ENCODE measurements at places on chromosomes 3 and 15.
A peak's percentile ranks its signal among the peaks of the same experiment; 100 is the strongest.

DNA sequence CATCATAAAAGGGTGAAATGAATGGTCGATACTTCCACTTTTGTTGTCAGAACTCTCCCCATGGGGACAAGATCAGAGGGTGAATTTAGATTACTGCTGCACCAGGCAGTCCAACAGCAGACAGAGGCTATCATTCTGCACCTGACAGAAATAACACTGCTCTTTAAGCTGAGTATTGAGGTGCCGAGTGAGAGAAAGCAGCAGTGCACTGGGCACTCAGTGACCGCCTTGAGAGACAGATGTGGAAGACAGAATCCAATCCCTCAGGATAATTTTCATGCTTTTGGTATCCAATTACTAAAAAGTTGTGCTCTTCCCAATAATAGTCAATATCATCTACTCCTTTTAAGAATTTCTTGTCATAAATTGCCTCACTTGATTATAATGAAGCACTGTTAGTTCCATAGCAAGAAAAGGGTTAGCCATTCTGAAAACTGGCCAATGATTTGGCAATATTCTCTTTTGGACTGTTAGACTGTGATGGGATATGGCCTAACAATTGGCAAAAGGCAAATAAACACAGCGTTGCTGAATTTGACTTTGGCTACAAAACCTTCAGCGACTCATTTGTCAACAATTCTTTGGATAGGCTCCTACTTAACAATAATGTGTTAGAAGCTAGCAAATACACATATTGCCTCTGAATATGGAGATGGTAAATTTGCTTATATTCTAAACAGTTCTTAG lies 5.5 kb downstream of the FGF7 start:
- DNase-seq, result no peak

GRCh38 chr3:100225193-100225592 lies 35.6 kb upstream of the TBC1D23 start:
- no peak for DNase-seq

DNA sequence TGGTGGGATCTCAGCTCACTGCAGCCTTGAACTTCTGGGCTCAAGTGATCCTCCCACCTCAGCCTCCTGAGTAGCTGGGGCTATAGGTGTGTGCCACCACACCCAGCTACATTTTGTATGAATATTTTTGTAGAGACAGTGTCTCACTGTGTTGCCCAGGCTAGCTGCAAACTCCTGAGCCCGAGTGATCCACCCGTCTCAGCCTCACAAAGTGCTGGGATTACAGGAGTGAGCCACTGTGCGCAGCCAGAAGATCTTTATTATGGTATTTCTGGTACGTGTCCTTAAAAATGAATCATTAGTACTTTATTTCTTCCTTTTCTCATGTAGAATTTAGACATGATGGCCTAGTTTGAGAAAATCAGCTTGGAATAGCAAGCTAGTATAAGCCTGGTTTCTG lies 153.3 kb downstream of the BCHE start:
- no peak for DNase-seq

DNA sequence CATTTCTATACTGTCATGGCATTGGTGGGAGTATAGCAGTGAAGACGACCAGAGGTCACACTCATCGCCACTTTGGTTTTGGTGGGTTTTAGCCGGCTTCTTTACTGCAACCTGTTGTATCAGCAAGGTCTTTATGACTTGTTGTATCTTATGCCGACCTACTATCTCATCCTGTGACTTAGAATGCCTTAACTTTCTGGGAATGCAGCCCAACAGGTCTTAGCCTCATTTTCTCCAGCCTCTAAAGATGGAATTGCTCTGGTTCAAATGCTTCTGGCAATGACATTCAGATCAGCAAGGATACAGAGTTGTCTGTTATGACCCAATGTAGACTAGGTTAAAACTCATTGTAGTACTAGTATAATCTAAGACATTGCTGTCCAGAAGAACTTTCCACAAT lies 54.9 kb upstream of the LRTM1 start:
- DNase-seq, result no peak

DNA sequence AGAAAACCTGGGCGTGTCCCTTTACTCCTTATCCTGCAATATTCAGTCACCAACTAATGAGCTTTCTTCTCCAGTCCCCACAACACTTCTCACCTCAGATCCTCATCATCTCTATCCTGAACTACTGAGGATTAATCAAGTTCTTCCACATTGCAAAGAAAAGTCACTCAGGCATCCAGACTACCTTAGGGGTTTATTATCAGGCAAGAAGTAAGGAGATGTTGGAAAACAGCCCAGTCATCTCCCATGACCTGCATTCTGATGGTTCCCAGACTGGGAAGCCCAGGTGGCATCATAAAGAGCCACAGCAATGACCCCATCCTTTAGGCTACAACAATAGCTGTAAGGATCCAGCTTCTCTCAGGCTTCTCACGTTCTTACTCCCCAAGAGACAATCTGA lies 3.5 kb upstream of the TBC1D5 start:
- no peak for DNase-seq

GRCh38 chr3:131050001-131050400 lies 23.3 kb downstream of the NEK11 start:
- no peak for DNase-seq

DNA sequence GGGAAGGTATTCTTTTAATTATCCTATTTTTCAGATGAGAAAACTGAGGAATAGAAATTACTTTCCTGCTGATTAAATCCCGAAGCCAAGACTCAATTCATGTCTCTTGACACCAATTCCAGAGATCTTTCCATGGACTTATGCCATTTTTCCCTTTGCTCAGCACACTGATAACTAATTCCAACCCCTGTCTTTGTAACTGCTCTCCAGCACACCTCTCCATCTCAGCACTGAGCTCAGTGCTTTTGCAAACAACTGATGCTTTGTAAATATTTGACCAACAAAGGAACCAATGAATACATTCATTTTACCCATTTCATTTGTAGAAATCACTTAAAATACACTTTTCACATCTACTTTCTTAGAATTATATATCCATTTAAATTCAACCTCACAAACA lies 249.1 kb downstream of the IL5RA start:
- no peak for DNase-seq

- no peak for DNase-seq
Measured at GRCh38 chr3:66565301-66565700, 64.5 kb upstream of the LRIG1 start.

DNA sequence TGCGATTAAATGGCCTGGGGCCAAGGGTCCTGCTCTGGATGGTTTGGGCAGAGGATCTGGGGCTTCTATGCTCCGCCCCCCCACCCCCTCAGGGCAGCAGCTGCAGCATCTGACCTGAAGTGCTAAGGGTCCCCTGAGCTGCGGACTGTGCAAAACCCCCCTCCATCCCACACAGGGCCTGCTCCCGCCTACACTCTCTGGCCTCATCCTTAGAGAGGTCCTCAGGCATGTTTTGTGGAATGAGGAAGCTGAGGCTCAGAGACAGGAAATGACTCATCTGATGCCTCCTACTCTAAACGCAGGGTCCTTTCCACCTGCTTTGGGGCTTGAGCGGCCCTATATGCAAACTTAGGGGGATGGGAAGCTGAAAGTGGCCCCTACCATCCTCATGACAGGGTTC lies 59.5 kb upstream of the CTSH start:
- DNase-seq, result no peak

DNA sequence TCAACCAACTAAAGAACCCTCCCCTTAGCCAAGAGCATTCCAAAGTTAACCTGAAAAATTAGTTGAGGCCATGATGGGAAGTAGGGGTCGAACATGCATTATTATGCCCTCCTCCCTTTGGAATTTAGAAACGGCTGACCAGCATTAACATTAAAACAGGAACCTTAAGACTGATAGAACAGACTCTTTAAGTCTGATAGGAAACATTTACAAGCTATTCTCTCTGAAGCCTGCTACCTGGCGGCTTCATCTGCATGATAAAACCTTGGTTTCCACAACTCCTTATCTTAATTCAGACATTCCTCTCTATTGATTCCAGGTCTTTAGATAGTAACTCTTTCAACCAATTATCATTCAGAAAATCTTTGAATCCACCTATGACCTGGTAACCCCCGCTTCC lies 331.0 kb downstream of the CGGBP1 start:
- DNase-seq, result no peak

DNA sequence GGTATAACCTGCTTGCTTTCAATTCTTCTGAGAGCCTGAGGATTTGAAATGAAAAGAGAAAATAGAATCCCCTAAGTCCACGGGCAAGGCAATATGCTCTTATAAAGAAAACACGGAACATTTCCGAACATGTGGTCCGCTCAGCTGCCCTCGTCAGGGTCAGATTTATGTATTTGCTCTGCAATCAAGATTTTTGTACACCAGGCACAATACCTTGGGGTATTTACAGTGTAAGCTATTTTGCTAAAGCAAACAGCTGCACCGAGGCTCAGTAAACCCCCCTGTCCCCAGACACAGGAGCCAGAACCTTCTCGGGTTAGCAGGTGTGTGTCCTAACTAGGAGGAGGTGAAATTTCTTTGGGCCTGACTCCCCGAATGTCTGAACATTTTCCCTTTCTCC lies 155.8 kb upstream of the LRIG1 start:
- DNase-seq, result no peak

DNA sequence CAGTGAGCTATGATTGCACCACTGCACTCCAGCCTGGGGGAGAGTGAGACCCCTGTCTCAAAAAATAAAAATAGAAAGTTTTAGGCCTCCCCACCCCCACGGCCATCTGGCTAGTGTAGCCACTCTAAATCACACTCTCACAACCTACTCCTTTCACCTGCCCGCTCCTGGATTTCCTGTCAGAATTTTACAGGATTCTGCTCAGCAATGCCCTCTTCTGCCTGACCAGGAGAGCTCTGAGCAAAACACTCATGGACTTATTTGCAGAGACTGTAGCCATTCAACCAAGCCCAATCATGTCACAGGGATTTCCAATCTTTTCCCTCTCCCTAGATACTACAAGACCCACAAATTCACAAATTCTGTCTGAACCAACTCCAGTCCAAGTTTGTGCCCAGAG lies 242.6 kb upstream of the TPRG1 start:
- DNase-seq, result no peak

- no peak for DNase-seq
Measured at GRCh38 chr3:181369637-181370036, 342.1 kb upstream of the SOX2 start.

- DNase-seq, result no peak
Measured at GRCh38 chr15:58306591-58307312, 125.0 kb upstream of the LIPC start.

DNA sequence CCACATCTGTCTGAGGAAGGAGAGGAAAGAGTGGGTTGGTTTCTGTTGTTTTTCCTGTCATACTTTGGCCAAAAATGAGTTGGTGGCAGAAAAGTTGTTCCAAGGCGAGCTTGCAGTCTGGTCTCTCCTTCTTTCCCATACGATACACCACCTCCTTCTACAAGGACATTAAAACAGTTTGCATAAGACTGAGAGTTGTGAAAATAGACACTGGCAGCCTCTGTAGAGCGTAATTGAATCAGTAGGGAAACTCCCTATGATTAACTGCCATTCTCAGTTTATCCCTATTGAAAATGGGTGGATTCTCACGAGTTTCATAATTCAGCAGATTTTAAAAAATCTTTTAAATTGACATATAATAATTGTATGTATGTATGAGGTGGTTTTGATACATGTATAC lies 3.7 kb upstream of the LSG1 start:
- no peak for DNase-seq

DNA sequence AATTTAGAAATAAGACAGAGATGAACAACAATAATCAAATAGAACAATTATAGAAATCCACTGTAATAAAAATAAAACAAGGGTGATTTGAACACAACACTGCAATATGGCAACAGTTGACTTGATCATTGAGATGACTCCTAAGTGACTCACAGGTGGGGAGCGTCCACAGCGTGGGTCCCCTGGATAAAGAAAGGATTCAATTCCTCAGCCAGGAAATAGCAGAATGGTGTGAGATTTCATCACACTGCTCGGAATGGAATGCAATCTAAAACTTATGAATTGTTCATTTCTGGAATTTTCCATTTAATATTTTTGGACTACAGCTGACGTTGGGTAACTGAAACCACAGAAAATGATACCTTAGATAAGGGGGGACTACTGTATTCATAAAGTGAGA lies 82.0 kb downstream of the CNTN3 start:
- no peak for DNase-seq

DNA sequence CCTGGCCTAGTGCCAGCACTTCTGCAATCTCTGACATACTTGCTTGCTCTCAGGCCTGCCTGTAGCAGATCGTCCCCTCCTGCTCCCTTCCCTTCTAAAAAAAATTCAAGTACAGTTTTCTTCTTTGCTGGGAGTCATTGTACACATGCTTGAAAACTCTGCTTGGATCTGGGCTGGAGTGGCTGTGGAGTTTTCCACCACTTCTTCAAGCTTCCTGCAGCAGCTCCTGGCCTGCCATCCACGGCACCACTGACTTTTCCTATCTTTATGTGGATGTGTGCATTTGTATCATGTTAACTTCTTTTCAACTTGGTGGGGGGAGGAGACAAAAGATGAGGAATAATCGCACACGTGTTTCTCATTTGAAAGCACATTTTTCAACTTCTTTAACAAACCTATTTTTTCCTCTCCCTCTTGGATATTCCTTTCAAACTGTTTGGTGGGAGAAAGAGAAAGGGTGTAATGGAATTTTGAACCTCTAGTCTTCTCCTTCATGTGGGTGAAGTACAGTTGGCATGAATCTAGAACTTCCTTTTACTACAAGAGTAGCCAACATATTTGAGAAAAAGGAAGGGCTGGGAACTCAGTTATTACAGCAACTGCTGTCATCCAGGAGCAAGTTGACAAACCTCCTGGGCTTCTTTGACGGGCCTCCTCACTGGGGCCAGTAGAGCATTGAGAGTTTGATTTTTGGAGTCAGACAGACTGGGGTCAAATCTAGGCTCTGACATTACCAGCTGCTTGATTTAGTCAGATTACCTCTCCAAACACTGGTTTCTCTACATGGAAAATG lies 61.2 kb upstream of the LRTM1 start:
- no peak for DNase-seq

GRCh38 chr15:65095747-65096104 lies 19.2 kb downstream of the KBTBD13 start:
- no peak for DNase-seq

- DNase-seq, result no peak
Measured at GRCh38 chr3:58021072-58021959, 13.1 kb downstream of the FLNB start.

DNA sequence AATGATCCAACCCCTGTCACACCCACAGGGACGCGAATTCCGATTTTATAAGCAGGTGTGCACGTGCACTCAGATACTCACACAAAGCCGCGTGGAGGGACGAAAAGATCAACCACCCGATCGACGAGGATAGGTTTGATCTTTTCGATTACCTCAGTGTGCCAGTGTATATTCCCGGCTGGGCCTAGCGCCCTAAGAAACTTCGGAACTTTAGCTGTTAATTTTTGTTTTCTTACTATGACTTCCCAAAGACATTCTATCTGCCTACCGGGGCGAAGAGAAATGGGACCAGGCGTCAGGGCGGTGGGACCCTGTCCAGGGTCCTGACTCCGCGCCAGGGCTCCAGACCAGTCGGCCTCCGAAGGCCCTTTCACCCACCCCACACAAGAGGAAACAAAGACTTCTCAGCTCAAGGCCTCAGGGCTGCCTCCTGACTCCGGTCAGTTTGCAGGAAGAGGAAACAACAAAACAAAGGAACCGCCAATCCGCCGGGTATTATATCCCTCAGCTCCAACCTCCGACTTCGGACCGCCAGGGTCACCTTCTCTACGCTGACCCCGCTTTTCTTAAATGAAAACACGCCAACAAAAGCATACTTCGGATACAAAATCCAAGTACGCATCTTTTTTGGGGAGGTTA lies 6.8 kb downstream of the ONECUT1 start:
- peak; percentile 85 for DNase-seq
